ENCODE measurements at places on chromosomes 2 and 18. TPM values are rescaled to one million over a fixed set of nuclear protein-coding genes. Genes with fewer than 3 reads are reported as not detected.

DNA sequence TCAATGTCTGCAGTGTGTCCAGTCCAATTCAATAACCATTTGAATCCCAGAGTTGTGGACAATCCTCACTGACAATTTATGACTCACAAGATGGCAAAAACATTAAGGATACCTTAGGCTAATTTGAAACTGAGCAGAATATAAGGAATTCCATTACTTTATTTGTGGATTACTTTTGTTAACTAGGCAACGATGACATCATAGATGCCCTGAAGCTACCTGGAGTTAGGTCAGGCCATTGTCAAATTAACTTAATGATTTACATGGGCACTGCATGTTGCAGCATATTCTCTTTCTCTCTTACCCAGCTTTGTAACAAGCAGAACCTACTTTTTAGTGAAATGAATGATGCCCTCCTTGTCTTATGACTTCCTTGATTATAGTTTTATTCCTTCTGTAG lies 100.0 kb upstream of the CDCA7 start:
- no peak for DNase-seq

- DNase-seq, result no peak
Measured at GRCh38 chr2:239208465-239209180, 192.2 kb downstream of the HDAC4 start.

- DNase-seq, result no peak
Measured at GRCh38 chr2:102514061-102514785, 41.2 kb downstream of the SLC9A4 start.

- no peak for DNase-seq
Measured at GRCh38 chr18:47595831-47596501, 334.5 kb downstream of the SMAD2 start.

DNA sequence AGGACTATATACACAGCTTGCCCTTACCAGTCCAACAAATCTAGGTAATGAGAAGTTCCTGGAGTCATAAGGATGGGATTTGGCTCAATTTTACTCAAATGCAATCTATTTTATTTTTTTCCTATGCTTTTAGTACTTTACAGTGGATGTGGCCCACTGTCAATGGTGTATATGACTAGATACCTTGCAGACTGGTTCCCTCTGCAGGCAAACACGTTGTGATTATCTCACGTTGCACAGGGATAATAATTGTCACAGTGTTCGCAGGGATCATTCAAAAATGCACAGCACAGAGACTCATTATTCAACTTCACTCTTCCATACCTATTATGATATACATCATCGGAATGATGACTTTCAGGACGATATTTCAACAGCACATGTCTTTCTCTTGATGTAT lies 359.7 kb downstream of the MBD2 start:
- DNase-seq, result no peak

DNA sequence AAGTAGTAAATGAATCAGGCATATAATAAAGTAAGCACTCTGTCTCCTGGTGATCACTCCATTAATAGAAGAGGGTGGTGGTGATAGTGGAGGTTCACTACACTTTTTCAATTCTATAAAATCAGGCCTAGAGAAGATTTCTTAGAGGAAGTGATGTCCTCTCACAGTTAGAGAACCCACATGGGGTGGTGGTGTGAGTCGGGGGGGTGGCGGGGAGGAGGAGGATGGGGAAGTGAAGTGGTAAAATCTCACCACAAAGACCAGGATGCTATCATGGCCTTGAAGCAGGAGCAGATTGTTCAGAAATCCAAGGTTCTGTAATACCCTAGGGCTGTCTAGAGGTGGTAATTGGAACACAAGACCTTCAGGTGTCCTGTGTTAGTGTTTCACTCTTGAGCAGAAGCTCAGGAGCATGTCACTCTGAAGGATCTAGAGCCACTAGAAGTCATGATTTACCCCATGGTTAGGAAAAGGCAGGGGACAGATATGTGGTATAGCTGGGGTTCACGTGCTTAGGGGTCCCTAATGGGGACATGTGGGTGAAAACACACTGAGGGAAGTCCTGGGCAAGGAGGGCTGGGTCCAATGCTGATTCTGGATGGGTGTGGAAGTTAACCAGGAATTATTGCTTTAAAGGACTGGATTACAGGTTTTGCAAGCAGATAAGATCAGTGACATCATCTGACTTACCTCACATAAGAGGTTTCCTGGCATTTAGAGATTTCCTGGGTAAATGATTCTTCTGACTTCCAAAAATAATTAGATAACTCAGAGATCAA lies 31.0 kb downstream of the RNF125 start:
- DNase-seq, result no peak

DNA sequence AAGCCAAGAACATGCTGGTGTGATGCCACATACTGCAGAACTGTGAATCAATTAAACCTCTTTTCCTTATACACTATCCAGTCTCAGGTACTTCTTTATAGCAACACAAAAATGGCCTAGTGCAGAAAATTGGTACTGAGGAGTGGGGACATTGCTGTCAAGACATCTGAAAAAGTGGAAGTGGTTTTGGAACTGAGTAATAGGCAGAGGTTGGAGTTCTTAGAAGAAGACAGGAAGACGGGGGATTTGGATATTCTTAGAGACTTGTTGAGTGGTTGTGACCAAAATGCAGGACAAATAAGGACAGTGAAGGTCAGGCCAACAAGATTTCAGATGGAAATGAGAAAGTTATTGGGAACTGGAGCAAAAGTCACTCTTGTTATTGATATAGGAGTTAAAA lies 31.3 kb upstream of the CDH2 start:
- no peak for DNase-seq

DNA sequence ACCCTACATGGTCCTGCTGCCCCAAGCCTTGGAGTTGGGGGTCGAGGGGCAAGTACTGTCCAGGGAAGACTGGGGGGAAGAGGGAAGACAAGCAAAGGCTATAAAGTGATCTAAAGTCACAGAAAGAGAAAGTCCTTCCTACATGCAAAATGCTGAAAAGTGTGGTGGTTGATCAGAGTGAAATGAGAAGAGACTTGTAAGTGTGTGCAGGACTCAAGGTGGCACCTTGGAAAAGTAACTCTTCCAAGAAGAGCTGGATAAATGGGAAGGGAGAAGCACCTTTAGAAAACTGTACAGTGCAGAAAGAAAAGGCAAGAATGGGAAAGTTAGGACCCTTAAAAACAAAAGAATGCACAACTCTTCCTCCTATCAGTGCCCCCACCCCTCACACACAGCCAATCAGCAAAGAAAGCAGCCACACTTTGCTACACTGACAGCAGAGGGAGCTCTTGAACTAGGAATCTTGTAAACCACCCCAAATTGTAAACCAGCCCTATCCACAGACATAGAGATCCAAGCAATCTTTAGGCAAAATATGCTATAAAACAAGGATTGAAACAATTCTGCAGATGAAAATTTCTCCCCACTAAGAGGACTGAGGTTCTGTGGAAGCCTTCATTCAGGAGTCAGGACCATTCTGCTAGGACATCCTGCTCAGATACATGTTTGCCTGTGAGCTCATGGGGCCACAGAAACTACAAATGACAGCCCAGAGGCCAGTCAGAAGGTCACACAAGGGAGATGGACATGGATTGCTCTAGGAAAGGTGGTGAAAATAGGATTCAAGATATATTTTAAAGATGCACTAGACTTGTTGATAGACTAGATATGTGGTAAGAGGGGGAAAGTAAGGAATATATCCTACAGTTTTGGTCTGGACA lies 146.4 kb downstream of the FTCDNL1 start:
- peak; percentile 53 for DNase-seq

GRCh38 chr2:54271843-54272627 lies 16.0 kb upstream of the TSPYL6 start:
- no peak for DNase-seq

DNA sequence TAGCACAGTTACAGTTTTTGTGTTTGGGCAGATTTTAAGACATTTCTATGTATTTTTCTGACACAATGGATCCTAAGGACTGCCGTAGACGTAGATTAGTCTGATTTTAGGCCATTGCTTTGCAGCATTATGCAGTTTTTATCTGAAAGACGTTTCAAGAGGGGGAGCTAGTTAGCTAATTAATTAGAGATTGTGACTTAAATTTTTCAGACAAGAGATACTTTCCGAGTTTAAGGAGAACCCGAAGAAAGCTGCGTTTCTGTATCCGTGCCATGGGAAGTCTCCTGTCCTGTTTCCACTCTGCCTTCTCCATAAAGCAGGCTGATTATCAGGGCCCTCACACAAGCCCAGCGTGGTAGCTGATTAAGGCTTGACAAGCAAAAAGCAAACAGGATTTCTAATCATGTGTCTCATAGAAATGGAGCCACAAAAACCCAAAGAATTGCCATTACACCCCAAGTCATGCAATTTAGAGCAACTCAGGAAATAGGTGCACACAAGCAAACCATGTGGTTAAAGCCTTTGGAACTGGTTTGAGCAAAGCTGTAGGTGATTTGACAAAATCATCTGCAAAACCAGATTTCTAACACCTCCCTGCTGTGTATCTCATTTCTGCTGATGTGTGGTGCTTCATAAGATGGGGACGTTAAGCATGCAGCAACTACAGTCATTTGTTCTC lies 808.1 kb downstream of the RNF144A start:
- DNase-seq, result peak; percentile 66

Gene PLEK
- total RNA-seq, result 6.1 TPM

Gene LYPD1
- 3.6 TPM for total RNA-seq

Gene MBOAT2
- 48.5 TPM for total RNA-seq

Data from tongue (tissue), 3 donors.